Nucleus accumbens (tissue), 56 donors: ENCODE measurements at places on chromosomes 5 and 9.

- no peak for DNase-seq
Measured at GRCh38 chr5:174328631-174329299, 283.3 kb downstream of the NSG2 start.

- DNase-seq = no peak
Measured at GRCh38 chr5:133753856-133754255, 141.5 kb upstream of the FSTL4 start.

DNA sequence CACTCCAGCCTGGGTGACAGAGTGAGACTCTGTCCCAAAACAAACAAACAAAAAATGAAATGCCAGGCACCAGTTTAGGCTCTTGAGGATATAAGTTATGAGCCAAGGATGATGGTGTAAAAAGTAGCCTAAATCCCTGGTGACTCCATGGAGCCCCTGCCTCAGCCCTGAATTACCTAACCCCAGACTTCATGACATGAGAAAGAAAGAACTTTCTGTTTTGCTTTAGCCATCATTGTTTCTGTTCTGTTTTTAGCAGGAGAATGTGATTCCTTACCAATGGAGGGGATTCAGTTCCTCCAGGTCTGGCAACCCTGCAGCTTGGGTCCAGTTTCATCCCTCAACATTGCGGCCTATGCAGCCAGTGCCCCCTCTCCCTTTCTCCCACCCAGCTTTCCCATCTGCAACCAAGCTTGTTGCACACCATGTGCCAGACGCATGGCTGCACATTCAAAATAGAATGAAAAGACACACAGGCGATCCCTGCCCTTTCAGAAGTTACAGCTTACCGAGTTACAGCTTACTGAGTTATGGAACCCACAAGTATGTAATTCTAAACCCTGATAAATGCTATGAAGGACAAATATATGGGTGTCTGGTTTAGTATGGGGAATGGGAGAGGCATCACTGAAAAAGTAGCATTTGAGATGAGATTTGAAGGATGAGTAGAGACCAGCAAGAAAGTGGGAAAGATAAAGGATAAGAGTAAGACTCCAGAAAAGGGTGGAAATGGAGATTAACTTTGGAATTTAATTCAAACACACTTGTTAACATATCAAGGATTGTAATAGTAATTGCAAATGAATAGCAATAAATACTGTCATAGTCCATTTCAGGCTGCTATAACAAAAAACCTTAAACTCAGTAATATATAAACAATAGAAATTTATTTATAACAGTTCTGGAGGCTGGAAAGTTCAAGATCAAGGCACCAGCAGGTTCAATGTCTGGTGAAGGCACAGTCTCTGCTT, 6.0 kb upstream of the SEMA5A start:
- no peak for DNase-seq

- no peak for DNase-seq
Measured at GRCh38 chr5:110785356-110785755, 46.5 kb downstream of the SLC25A46 start.

DNA sequence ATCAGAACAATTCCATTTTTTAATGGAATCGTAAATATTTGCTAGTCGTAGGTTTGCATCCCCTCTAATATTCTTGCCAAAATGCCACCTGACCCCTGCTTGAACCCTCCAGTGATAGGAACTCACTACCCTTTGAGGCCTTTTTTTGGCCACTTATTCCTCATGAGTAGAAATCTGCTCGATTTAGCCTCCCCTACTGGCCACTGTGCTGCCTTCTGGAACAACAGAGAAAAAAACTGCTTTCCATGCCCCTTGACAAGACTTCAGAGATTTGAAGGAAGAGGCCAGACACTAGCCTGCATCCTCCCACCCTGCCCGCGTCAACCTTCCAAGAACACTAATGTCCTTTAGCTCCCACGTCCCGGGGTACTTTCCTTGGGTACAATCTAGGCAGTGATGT, 4.1 kb downstream of the CCDC69 start:
- no peak for DNase-seq

- DNase-seq = no peak
Measured at GRCh38 chr9:135619599-135619886, 19.8 kb downstream of the GLT6D1 start.

- DNase-seq = no peak
Measured at GRCh38 chr5:93582677-93583438, at the start of gene NR2F1. Gene NR2F1 (plus strand): TSS chr5:93583222. CDS start chr5:93585024, 1,802 bp downstream.

DNA sequence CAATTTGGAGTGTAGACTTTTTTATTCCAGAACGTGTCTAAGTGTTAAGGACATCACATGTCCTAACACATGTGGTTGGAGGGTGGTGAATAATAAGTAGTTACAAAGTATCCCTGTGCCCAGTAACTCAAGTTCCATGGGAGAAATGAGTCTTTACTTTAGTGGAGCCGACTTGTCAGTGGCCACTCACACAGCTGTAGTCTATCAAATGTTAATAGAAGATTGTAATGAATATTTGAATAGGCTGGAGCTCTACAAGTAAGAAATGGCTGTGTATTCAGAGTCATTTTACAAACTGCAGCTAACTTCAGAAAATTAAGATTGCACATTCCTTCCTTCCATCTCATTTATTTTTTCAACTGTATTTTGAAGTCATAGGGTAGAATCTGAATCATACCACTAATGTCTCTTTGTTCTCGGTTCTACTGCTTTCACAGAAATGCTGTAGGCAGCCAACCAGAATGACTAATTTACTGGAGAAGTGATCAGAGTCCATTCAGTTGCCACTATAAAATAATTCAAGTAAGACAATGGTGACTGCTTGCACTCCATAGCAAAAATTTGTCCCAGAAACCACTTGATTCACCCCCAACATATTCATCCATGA, 394.8 kb downstream of the NR2F1-AS1 start:
- no peak for DNase-seq

DNA sequence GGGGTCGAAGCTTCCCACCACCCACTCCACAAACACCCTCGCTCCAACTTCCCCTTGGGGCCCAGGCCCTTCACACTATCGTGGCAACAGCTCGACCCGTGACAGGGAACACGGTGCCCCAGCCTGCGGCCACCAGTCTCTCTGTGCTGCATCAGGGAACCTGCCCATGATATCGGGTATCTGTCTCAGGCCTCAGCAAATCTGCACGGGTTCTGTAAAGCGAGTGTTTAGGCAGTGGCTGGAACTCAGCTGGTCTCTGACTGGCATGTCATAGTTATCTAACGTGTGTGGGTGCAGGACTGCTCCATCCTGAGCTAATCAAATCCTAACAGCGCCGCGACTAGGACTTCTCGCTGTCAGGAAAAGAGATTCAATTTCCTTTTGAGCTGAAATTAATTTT, 42.9 kb downstream of the DBH start:
- no peak for DNase-seq

GRCh38 chr5:179955630-179956029, 47.9 kb upstream of the TBC1D9B start:
- DNase-seq = no peak

DNA sequence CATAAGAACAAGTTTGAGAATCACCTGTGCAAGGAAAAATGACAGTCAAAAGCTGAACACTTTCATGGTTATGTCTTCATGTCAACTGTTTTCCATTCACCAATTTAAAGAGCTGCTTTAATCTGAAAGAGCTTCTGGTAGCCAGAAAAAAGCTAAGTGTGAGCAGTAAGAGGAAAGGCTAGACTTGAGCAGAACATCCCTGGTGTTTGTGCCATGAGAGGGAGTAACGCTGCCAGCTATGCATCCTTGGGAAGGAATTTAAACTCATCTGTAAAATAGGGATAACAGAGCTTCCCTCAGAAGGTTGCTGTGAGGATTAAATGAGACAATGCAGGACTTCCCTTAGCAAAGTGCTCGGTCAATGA, 193.7 kb downstream of the MAPKAP1 start:
- no peak for DNase-seq

DNA sequence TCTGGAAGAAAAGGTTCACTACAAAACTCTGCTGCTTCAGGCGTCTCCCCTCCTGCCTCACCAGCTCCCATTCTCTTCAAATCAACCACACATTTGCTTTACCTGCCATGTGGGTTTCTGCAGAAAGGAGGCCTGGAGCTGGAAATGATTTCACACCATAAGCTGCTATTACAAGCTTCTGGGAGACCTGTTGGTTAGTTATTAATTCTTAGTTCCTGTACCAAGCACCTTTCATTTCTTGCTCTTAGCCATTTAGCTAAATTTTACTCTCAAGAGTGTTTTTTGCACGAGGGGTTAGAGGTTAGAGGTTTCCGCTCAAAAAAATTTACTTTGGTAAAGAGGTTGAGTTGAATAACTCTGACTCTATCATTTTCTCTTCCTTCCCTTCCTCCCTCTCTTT, 70.3 kb downstream of the MAP1B start:
- DNase-seq = no peak

DNA sequence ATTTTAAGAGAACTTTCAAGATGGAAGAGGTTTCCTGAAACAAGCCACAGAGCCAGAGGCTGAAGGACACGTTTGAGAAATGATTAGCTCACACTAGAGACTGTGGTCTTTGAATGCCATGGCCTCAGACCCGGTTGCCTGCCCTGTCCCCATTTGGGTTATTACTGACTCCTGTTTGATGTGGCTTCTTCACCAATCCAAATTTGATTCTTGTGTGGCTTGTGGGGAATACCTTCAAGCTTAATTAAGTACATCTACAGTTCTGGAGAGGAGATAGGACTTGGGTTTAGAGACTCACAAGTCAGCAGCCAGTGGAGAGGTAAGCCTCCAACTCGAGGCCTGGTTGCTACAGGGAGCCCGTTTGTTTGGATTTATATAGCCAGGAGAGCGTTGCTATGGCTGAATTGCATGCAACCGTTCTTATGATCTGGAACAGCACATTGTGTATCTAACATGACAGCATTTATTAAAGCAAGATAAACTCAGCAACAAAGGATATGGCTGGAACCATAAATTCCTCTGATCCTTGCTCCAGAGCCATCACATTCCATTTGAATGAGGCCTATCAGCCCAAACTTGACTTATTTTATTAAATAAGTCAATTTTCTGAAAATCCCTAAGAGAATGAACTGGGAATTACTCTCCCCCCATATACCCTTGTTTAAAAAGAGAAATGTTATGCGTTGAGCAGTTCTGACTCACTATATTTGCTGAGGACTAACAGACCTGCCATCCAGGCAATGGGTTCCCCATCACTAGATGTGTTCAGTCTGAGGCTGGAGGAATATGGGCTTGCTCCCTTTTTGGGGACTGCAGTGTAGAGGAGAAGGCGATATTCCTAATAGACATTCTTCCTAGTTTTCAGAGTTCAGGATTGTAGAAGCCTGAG, 88.4 kb upstream of the TNFSF8 start:
- no peak for DNase-seq

DNA sequence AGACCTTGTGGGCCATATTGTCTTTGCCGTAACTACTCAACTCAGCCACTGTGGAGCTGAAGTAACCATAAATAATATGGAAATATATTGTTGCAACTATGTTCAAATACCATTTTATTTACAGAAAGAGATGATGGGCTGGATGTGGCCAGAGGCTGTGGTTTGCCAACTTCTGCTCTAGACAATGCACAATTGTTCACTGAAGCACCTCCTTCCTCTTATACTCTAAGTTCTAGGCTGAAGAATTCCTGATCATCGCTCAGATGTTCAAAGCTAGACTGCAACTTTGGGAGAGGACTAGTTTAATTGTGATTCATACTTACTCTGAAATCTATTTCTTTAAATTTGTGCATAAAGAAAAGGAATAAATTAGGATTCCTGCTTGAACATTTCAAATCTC, 245.0 kb downstream of the TAF11L14 start:
- DNase-seq = no peak

DNA sequence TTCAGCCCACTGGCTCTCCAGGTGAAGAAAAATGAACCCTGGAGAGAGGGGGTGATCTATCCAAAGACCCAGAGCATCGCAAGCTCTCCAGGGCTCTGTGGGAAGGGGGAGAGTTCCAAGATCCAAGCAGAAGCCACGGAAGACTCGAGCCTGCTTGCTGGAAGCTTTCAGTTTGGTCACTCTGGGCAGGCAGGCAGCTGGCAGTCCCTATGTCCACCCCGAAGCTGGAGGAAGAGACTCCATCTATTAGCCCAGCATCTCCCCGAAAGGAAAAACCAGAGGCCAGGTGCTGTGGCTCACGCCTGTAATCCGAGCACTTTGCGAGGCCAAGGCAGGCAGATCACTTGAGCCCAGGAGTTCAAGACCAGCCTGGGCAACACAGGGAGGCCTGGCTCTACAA, 10.7 kb upstream of the SPARC start:
- no peak for DNase-seq

DNA sequence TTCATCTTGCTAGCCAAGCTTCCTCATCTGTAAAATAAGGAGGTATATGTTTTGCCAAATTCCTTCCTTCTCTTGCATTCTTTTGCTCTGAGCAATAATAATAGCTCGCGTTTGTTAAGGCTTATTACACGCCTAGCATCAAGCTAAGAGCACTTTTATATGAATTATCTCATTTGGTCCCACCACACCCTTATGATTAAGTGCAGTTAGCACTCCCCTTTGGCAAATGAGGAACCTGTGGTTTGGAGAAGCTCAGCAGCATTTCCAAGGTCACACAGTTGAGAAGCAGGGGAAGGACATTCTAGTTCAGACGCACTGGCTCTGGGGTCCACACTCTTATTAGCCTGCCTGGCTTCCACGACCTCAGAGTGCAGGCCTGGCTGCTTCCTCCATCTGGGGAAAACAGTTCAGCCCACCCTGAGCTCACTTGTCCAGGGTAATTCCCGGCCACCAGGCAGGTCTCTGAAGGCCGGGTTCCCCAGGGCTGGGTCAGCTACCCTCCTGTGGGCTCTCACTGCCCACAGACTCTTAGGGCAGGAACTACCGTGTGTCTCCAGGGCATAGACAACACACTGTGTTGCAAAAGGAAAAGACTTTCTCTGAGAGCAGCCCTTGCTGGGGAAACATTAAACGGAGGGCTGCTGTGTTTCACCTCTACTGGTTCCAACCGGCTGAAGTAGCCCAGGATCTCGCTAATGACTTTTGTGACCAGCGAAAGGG, 9.9 kb upstream of the FBP1 start:
- DNase-seq = no peak

GRCh38 chr5:72101828-72102227, 5.4 kb upstream of the MAP1B start:
- no peak for DNase-seq

DNA sequence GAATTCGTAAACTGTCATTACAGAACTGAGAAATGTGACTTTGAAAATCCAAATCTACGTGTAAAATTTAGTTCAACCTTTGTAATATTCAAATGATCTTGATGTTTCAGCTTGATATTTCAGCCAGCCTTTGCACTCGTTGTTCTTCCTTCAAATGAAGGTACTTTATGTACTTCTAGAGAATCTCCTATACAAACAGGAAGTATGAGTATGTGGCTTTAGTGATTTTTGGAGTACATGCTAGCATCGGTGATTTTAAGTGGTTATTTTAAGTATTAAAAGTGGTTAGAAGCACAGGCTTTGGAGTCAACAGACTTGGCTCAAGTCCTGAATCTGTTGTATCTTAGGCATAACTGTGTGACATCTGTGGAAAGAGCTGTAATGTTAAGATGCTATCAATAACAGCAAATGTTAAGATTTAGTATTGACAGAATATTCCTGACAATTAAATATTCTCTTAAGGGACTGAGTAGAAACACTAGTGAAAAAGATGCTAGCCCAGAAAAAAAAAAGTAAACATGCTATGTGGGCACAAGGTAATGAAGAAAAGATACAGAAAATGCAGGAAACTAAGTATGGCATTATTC, 398.0 kb downstream of the ADGRV1 start:
- DNase-seq = no peak

GRCh38 chr5:24681106-24681505, 36.3 kb upstream of the CDH10 start:
- DNase-seq = no peak

- no peak for DNase-seq
Measured at GRCh38 chr5:72597456-72597948, 90.3 kb upstream of the ZNF366 start.
